ENCODE measurements at places on chromosomes 12 and 14.

DNA sequence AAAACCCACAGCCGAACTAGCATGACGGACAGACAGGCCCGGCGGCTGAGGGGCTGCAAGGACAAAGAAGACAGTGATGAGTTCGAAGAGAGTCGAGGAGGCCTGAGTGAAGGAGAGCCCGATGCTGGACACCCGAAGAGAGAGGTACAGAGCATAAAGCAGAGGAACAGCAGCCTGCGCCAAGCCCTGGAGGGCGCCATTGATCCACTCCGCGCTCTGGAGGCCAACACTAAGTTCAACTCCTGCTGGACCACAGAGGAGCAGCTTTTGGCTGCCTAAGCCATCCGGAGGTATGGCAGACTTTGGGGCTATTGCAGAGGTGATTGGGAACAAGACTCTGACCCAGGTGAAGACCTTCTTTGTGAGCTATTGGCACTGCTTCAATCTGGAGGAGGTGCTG lies 7.8 kb upstream of the PLXNC1 start:
- DNase-seq, result no peak

DNA sequence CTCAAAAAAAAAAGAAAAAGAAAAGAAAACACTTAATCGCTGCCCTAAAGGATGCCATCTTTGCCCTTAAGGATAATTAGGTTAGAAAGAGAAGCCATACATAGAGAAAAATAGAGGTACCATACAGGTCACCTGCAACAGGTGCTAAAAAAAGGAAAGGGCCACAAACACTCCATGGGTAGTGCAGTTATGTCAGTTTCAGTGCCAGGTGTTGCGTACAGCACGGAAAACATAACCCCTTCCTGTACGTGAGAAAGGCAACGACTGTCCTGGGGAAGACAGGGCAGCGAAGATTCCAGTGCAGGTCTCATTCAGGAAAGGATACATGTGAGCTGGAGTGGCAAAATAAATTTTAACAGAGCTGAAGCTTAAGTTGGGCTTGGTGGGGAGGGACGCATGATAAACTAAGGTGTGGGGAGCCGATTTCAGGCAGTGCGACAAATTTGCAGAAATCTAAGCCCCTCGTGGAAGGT lies 553 bp upstream of the DAZAP2 start:
- peak; percentile 27 for DNase-seq

- no peak for DNase-seq
These were observed 9.1 kb downstream of the KIF26A start for GRCh38 chr14:104147346-104148125.

DNA sequence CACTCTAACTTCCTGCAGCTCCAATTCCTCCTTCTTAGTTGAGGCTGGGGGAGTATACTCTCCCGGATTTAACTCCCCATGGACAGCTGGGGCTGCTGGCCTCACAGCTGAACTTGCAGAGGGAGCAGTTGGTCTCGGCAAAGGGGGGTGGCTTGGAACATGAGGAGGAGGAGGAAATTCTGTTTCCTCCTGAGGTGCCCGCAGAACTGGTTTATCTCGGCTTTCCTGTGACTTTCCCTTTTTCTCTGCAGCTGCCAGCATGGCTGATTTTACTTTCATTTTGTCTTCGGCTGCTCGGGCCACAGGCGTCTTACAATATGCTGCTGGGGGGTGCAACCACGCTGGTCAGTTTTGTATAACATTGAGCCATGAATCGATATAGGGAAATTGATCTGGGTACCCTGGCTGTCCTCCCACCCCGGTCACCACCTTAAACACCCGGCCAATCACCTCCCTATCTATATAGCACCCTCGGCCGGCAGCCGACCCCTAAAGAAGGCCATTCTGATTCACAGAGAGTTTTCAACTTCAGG lies 1317.6 kb downstream of the TMEM121 start:
- no peak for DNase-seq

DNA sequence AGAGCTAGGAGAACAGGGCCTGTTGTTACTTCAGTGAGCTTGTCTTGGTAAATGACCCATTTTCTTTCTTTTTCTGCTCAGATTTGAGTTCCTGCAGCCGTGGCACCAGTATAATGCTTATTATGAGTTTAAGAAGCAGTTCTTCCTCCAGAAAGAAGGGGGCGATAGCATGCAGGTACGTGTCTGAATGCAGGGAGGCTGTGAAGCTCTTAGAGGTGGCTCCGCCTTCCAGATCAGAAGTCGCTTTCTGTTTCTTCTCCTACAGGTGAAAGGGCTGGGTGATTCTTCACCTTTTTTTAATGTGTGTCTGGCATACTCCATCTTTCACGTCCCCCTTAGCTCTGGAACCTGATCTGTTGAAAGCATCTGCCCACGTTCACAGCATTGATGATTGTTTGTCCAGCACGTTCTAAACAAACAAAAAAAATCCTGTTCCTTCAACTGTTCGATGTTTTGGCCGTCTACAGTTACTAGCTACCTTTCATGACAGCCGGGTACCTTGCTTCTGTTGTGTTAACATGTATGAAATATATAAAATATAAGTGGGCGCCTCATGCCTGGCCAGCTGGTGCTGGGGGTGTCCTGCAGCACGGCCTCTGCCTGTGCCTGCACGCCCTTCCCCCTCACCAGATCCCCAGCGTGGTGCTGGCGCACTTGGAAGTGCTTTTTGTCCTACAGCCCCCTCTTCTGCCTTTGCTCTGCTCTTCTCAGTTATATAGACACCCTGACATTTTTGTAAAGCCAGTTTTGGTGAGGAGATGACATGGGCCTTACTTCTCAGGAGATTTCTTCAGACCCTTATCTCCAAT lies 44.6 kb downstream of the SFSWAP start:
- no peak for DNase-seq

- peak; percentile 35 for DNase-seq
These were observed at the start of gene ANKRD33 for GRCh38 chr12:51887476-51888315. Gene ANKRD33 (plus strand): TSS chr12:51888103. CDS start chr12:51888187, 84 bp downstream.

DNA sequence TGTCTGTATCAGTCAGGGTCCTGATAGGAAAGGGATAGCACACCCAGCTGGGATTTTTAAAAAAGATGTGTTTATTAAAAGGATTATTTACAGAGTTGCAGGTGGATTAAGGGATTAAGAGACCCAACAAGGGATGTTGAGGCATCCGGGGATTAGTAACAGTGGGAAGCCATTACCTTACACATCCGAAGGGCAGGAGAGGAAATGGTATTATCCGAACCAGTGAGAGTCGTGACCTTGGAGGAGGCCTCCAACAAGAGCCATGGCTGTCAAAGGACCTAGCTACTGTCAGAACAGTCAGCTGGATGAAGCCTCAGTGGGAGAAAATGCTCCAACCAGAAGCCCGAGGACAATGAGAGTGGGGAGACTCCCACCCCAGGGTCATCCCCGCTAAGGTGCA lies 146.3 kb upstream of the KRAS start:
- DNase-seq, result no peak

DNA sequence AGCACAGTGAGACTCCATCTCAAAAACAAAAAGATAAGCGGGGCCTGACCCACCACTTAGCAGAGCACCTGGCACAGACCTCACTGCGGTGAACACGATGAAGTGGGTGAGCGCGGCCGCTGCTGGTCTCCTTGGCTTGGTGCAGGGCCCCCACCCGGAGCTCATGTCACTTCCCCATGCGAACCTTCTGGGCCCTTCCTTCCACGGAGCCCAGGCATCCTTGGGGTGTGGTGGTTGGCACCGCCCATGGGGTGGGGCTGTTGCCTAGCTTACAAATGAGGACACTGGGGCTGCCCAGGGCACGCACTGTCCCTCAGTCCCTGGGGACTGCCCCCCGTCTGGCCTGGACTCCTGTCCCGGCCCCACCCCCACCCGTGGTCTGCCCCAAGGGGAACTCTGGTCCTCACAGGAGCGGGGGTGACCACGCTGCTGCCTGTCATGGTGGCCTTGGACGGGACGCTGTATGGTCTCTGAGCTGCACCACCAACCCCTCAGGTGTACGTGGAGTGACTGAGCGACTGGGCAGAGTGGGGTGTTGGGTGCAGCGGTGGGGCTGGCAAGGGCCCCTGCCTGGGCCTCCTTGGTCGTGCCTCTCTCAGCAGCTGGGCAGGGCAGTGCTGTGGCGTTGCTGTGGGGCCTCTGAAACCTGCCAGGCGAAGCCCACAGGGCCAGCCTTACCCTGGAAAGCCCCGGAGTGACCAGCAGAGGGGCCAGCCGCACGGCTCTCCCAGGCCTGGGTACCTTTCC lies 15.3 kb downstream of the FBRSL1 start:
- no peak for DNase-seq

GRCh38 chr12:54046809-54047159 lies 6.9 kb upstream of the HOXC4 start:
- no peak for DNase-seq

DNA sequence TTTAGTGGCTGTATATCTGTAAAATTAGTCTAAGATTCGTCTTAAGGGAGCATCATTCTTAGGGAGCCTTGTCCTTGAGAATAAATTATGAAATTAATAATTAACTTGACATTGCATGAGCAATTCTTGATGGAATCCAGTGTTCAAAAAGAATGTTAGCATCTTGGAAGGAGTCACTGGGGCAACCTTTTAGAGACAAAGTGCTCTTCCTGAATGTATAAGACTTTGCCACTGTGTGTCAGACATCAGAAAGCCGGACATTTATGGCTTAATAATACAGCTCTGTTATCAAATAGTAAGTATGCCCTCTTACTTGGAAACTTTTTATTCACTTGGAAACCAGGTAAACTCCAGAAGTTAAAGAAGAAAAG lies 83.3 kb downstream of the CCER1 start:
- no peak for DNase-seq

DNA sequence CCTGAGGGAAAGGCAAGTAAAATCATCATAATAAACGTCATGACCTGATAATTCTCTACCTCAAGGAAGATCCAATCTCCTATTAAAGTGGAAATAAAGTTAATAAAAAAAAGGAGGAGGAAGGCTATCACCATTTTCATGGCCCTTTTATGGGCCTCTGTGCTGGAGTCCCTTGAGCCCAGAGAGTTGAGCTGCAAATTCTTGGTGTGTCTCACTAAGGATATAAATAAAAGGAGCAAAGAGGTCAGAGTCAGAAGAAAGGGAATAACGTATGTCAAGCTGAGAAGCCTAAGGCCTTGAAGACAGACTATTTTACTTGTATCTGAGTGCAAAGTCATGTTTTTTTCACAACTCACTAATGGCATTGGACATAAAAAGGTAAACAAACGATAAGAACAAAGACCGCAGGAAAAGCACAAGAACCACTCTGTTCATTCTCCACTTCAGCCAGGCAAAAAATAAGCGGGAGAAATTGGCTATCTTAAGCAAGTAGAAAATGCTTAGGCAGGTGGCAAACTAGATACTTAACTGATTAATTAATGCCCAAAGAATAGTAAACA lies 12.0 kb upstream of the SMIM10L1 start:
- no peak for DNase-seq
